Testis (tissue), 5 donors: ENCODE measurements at places on chromosomes 13 and 19.
A peak's percentile ranks its signal among the peaks of the same experiment; 100 is the strongest.

GRCh38 chr13:36817996-36818803 lies 822 bp upstream of the RFXAP start:
- H3K36me3 ChIP-seq = no peaks in the 10 kb centered on the region
- H3K27ac ChIP-seq = peak overlapping the region; percentile 76
- DNase-seq = no peak
- peaks cover 7% of the 10 kb centered on the region for H3K4me1 ChIP-seq
- H3K4me3 ChIP-seq = peak overlapping the region; percentile 96
- no peaks in the 10 kb centered on the region for H3K27me3 ChIP-seq

DNA sequence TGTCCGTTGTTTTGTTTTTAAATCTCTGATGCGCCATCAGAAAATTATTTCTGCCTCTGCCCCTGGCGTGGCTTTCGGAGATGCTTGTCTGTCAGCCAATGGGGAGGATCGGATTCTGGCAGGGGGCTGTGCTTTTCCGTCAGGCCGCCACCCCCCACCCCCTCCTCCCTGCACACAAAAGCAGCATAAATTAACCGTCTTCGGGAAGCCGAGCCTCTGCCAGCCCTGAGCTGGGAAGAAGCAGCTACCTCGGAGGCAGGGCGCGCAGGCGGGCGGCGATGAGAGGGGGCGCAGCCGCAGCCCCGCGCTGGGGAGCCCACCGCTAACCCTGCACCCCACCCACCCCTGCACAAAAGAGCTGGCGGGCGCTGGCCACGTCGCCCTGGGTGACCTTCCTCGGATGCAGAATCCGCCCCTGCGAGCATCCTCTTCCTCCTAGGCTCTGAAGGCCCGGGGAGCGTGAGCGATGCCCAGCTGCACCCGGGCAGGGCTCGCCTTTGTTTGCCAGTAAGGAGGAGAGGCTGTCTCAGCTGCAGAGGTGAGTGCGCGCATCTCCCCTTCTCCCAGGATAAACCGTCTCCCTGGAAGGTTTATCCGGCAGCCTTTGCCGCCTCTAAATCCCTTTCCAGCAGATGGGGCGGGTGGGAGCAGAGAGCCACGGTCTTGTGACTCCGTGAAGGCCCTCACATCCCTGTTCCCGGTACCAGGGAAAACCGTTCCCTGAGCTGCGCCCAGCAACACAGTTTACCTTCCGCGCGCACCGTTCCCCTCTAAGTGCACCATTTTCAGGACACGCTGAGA lies at the start of gene ATCAY:
TSS of gene ATCAY (plus strand) at position 215 of the 801 bp plus-strand sequence. CDS start 5,083 bp downstream, outside the sequence.
- no peak for DNase-seq
- no peak within 1 kb of the TSS for H3K4me3 ChIP-seq
- H3K27ac ChIP-seq = no peak within 1 kb of the TSS
- H3K27me3 ChIP-seq = no peaks in the 10 kb centered on the region
- no peaks in the 10 kb centered on the region for H3K4me1 ChIP-seq
- no peaks in the 10 kb centered on the region for H3K36me3 ChIP-seq

DNA sequence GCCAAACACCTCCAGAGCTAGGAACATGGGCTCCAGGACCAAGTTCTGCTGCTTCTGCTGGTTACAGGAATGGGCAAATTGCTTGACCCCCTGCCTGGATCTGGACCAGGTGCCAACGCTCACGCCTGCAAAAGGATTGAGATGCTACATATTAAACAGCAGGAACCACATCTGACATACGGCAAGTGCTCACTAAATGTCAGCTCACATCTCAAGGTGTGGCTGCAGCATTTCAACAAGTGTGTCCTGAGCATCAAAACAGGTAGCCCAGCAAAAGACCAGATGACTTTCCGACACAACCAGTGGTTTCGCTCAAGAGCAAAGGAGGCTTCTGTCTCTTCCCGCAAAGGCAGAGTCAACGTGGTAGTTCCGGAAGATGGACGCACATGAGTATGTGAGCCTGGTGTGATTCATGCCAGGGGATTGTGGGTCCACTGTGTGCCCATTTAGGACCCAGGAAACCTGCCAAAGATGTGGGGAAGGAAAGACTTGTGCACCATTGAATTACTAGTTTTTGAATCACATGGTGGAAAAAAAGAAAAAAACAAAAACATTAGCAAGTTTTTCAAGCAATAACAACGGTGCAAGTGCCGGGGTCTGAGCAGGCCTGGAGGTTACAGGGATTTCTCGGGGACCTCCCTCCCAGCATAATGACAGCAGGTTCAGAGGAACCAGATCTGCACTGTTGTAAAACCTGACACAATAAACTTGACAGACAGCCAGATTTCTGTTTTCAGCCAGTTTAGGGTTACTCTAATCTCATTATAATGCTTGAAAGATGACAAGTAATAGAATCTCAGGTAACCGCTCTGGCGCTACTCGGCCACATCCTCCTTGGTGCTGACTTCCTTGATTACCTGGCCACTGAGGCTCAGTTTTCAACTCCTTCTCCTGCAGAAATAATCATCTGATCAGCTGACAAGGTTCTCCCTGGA lies 77.9 kb downstream of the SOX1 start:
- H3K27ac ChIP-seq = no peak overlapping the region
- no peak overlapping the region for H3K4me3 ChIP-seq
- no peak for DNase-seq
- H3K36me3 ChIP-seq = no peaks in the 10 kb centered on the region
- H3K27me3 ChIP-seq = no peaks in the 10 kb centered on the region

- H3K4me3 ChIP-seq = no peak overlapping the region
- no peaks in the 10 kb centered on the region for H3K36me3 ChIP-seq
- DNase-seq = no peak
Measured at GRCh38 chr13:30697996-30698401, 37.3 kb upstream of the ALOX5AP start.
